ENCODE measurements at places on chromosomes 1 and 21.

GRCh38 chr1:52659356-52659755, 26.4 kb downstream of the SHISAL2A start:
- DNase-seq = no peak

- DNase-seq = no peak
Observed at GRCh38 chr21:17495680-17496079, 17.2 kb upstream of the CXADR start.

DNA sequence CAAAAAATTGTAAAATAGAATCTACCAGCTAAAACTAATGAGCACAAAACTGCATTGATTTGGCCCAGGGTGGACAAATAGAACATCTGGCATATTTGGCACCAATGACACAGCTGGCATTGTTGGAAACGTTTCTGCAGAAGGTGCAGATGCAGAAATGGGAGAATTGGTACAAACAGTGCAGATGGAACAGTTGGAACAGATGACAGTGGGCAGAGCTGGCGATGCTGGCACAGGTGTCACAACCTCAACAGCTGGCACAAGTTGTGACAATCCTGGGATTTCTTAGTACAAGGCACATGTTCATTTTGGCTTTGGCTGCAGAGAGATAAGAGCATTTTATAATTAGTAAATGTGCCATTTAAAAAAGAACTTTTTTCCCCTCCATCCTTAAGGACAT, 91.1 kb upstream of the ZBTB18 start:
- DNase-seq = no peak

DNA sequence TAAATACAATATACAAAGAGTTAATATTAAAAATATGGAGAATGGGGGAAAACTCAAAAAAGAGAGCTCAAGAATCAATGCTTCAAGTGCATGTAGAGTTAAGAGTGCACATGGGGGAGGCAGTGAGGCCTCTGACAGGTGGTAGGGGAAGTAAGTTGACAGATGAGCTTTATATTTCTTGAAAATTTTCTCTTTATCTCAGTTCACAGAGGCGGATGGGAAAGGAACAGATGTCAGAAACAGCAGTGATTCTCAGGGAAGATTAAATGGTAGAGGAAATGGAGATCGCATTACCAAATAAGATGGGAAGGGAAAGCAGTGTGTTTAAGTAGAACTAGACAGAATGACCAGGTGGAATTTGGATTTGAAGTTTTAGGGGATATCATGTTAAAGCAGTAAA, 200.1 kb upstream of the C1orf105 start:
- no peak for DNase-seq

DNA sequence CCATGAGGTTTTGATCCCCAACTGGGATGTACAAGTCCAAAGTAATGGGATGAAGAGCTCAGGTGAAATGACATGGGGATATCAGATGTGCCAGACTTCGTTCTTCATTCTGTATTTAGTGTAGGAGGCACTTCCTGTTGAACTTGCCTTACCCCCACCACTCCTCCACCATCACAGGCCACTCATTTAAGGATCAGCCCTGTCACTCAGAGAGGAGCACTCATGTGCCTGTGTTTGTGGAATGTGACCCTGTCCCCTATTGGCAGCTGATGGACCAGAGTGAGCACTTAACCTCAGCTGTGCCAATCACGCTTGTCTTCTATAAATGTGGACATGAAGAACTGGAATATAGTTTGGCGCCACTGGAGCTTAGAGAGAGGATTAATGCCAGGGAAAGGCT, 91.4 kb upstream of the CTTNBP2NL start:
- DNase-seq = no peak

- no peak for DNase-seq
Observed at GRCh38 chr1:178724376-178724727, 692 bp upstream of the RALGPS2 start.

DNA sequence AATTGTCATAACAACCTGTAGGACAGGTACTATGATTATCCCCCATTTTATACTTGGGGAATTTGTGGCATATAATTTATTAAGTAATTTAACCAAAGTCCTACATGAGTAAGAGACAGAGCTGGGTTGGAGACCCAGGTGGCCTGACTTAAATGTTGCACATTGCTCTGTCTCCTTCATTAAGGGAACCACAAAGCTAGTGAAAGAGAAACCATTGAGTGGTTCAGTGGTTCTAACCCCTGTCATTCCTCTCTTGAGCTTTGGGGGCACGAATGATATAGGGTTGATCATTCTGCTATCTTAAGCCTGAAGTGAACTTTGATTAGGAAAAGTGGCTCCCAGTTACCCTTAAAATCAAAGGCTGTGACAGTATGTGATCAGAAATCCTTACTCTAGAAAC, 5.3 kb upstream of the MAP3K7CL start:
- no peak for DNase-seq

DNA sequence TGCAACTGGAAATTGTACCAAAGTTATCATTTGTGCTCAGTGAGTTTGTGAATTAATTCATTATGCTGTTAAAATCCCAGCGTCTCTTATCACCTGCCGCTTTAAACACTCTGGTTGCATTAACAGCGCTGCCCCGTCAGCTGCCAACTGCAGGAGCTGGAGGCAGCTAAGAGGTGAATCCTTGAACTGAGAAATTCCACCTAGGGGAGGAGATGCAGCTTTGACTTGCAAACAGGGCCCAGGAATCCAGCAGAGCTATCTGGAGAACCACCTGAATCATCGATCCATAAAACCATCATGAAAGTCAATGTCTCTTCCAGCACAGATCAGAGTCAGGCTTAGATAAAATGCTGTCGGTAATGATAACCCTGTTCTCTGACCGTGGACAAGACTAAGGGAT, 140.7 kb upstream of the PTBP2 start:
- no peak for DNase-seq

Data from GM04503 (cell line).